Cardiac muscle cell (in vitro differentiated cells and primary cell): ENCODE measurements at places on chromosomes 11 and 22. TPM values are rescaled to one million over a fixed set of nuclear protein-coding genes. Genes with fewer than 3 reads are reported as not detected.

Gene FLRT1
- 0.53 and 0.69 TPM in 2 replicates for total RNA-seq

- DNase-seq, result no peak
Observed at GRCh38 chr11:102421261-102421660, 31.3 kb downstream of the TMEM123 start.

DNA sequence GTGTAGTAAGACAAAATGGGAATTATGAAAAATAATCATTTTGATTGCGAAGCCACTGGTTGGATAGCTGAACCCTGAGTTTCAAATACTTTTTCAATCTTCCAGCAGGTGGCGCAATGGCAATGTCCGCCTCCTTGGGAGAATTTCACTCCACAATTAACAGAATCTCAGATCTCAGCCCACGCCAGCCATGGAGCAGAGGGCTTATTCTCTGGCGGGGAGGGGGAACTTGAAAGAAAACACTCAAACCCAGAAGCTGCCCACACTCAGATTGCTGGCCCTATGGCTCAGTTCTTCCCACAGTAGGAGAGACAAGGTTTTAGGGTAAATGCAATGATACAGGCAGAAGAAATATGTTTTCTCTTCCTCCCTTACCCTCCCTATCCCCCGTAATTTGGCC is 38.7 kb upstream of the RCN1 start:
- DNase-seq, result peak; percentile 73

GRCh38 chr11:67463680-67464410 is 5.2 kb downstream of the TMEM134 start:
- no peak for DNase-seq

- DNase-seq, result no peak
Observed at GRCh38 chr11:41499429-41499828, 40.0 kb upstream of the LRRC4C start.

DNA sequence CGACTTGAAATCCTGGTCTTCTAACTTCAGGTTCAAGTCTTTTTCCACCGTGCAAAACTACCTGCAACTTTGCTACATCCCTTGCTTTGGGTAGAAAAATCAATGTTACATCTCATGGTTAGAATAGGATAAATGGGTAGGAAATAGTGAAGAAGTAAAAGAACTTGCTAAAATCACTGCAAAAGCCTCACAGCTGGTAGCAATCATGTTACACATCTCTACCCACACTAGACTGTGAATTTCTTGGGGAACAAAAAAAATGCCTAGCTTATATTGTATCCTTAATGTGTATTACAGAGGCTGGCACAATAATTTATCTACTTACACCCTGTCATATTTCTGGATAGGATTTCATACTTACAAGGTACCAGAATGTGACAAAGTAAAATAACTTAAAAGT is 133.8 kb downstream of the FAM181B start:
- no peak for DNase-seq

GRCh38 chr11:106524436-106524835 is 447.0 kb downstream of the AASDHPPT start:
- DNase-seq, result no peak

- no peak for DNase-seq
Observed at GRCh38 chr22:33126881-33127280, 68.7 kb upstream of the SYN3 start.

DNA sequence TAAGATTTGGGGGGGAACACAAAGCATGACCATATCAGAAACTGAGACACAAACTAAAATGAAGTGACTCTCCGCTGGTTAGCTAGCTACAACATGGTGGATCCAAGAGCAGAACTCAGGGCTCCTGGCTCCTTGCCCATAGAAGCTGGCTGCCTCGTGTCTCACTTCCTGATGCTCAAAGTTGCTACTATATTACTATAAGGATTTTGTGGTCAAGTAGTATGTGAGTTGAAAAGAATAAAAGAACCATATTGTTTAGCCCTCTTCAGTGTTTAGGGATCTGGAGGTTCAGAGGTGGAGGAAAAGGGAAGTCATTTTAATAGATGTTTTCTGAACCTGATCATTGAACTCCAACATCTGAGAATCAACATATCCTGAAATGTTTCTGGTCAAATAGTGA is 16.9 kb upstream of the SIK2 start:
- DNase-seq, result no peak

DNA sequence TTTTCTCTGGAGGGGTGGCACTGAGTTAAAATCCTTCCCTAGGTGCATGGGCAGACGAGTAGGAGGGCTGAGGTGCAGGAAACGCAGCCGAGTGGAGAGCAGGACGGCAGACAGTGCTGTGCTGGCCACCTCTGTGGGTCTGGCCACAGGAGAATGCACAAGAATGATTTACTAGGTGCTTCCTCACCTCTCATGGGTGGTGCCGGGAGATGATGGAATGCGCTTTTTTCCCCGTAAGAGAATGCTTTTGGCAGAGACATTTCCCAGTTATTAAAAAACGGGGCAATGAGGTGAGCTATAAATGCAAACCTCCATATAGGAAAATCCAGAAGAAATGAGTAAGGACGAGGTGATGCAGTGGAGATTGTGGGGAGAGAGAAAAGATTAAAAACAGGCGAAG is 86.1 kb downstream of the ADAMTS15 start:
- no peak for DNase-seq

Gene THY1
- total RNA-seq, result 2.1 and 6.3 TPM in 2 replicates
